CD4-positive, alpha-beta T cell treated with Interleukin-4 for 4 hours (primary cell): ENCODE measurements at places on chromosomes 4 and X.

GRCh38 chrX:125710403-125711062, 390.9 kb downstream of the TEX13C start:
- no peak for DNase-seq

DNA sequence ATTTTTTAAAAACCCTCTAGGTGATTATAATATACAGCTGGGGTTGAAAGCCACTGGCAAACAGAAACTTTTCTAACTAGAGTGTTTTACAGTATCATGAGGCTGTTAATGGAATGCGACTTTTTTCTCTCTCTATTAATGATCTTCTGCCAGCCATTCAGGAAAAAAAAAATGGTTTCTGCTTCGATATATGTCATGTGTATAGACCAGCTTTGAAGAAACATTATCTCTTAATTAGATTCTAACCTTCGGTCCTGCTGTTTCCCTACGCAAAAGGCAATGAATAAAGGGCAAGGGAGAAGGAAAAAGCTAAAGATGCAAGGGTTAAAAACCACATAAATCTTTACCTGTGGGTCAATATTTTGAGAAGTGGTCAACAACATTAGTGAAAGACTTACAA, 1662.1 kb upstream of the TENM3 start:
- no peak for DNase-seq

DNA sequence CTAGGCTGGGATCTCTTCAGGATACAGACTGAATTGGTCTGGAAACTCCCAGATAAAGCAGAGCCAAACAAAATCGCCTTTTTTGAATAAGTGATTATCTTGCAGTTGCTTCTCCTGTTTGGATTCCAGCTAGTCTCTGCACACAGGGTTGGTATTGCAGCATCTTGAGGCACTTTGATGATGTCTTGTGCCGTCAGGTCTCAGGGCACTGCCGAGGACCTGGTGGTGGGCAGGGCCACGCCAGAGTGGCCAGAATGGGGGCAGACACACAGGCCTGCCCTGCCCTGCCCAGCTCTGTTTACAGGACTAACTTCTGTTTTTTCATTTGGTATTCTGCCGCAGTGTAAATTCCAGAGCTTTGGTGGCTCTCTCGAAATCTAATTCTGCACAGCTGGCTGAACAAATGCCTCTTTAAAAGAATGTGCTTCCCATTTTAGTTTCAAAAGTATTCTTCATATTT, 276.1 kb downstream of the NR3C2 start:
- DNase-seq = no peak

DNA sequence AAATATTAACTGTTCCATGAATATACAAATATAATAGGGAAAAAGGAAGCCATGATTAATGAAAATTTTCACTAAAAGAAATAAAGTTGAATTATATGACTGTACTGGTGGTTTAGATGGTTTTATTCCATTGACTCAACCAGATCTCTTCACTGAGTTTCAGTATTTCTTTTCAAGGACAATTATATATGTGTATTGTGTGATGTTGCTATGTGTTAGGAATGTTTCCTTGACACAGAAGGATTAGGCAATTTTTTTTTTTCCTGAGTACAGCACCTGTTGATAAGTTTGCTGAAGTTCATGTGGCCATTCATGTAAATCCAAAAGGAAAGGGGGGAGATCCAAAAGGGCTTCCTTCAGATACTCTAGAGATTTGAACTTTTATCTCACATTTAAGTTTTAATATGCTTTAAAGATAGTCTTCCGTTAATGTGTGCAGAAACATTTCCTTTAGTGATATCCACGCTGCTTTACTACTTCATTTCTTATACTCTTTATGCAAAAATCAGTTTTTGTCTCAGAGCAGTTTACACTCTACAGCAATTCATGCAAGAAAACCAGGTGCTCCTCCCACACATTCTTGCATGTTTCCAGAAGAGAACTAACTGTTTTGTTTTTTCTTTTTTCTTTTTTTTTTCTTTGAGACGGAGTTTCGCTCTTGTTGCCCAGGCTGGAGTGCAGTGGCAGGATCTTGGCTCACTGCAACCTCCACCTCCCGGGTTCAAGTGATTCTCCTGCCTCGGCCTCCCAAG, 249.1 kb downstream of the RPA4 start:
- no peak for DNase-seq

GRCh38 chrX:39759526-39760224, 338.1 kb downstream of the BCOR start:
- no peak for DNase-seq

DNA sequence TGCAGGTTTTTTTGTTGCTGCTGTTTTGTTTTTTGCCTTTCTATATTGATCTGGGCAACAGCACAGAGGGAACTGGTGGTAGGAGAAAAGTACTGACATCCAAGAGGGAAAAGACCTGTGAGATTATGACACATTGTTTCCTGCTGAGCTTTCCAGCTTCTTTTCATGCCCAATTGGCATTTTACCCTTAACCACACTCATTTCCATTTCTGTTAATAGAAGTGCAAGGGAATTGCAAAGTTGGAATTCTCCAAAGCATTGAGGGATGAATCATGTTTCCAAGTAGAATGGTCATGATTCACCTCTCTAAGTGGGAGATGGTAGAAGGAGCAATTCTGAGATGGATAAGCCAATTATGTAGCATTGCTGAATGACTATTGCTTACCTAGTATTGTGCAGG, 161.5 kb downstream of the PPARGC1A start:
- DNase-seq = no peak

DNA sequence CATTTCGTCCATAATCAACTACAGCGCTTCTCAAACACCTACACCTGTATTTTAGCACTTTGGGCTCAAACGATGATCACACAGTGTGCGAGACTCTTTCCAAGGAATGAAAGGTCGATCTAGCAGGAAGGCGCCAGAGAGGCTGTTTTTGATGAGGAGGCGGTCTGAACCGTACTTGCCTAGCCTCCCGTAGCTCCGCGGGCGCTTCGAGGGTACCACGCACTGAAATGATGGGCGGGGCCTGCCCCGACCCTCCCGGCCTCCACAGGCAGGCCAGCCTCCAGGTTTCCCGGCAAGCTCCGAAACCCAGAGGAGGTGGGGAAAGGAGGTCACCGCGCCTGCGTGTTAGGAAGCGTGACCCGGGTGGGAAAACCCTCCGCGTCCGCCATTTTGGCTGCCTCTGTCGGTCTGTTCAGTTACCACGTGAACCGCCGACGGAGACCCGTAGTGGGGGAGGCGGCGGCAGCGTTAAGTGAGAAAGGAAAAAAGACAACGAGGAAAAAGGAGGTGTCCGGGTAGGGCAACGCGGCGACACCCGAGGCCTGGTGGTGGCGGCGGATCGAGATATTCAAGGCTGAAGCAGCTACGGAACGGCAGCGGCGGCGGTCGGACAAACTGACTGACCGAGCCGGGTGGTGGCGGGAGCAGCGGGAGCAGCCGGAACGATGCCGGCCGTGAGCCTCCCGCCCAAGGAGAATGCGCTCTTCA, at the start of gene NAA15:
Gene NAA15 (plus strand): TSS at position 393 of the 708 bp plus-strand sequence. CDS start 273 bp downstream, at position 666.
- peak; percentile 97 for DNase-seq

- no peak for DNase-seq
Observed at GRCh38 chr4:86452422-86452891, 92.6 kb upstream of the MAPK10 start.

- no peak for DNase-seq
Observed at GRCh38 chr4:13891544-13891939, 264.0 kb upstream of the BOD1L1 start.

DNA sequence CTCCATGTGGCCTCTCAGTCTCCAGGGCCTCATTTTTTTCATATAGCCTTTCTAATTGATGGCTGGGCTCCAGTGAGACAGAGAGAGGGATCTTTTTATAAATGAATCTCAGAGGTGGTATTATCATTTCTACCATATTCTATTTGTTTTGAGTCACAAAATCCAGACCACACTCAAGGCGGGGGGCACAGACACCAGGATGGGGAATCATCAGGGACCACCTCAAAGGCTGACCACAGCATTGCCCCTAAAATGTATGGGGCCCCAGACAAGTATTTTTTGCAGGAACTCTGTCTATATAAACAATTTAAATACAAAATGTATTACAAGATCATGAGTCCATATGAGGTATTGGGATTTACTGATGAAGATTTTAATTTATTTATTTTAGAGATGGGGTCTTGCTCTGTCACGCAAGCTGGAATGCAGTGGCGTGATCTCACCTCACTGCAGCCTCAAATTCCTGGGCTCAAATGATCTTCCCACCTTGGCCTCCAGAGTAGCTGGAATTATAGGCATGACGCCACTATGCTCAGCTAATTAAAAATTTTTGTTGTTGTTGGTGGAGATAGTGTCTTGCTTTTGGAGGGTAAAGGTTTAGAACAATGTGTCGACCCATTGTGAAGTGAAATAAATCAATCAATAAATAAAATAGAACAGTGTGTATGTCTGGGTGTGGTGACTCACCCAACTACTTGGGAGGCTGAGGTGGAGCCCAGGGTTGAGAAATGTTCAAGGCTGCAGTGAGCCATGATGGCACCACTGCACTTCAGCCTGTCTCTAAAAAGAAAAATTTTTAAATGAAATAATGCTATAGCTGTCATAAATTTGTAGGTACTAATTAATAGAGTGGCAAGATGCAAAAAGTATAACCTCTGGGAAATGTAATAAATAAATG, 29.4 kb downstream of the WDR13 start:
- no peak for DNase-seq

DNA sequence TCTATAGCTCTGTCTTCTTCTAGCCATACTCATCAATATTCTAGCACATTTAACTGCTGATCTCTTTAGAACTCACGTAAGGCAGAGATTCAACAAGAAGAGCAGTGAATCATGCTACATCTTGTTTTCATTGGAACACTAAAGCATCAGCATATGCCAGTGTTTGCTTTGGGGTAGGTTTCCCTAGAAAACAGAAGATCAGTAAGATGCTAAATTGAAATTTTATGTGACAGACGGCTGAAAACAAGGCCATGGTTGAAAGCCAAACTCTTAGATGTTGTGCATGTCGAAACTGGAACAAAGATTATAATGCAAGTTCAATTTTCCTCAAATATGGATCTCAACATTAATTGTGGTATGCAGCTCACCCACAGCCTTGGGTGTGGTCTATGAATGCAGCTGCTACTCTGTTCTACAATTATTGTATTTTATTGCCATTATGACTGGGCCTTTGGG, 107.6 kb downstream of the PDLIM5 start:
- no peak for DNase-seq

GRCh38 chr4:81366779-81367178, 104.9 kb downstream of the RASGEF1B start:
- no peak for DNase-seq

DNA sequence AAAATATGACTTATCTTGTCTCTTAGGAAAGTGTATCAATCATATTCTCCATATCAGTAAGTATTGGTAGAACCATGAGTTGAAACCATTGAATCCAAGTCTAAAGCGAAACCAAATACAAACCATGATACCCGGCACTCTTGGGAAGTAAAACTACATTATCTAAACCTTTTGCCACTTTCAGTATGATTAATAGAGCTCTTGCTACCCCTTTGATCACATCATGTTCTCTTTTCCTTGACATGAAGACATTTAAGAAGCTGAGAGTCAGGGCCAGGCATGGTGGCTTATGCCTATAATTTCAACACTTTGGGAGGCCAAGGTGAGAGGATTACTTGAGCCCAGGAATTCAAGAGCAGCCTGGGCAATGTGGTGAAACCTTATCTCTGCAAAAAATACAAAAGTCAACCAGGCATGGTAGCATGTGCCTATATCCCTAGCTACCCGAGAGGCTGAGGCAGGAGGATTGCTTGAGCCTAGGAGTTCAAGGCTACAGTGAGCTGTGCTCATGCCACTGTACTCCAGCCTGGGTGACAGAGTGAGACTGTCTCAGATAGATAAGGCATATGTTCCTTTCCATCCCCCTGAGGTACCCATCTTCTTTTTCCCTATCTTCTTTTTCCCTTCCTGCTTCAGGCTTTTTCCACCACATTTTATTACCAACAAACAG, 45.4 kb downstream of the CEP135 start:
- DNase-seq = no peak

DNA sequence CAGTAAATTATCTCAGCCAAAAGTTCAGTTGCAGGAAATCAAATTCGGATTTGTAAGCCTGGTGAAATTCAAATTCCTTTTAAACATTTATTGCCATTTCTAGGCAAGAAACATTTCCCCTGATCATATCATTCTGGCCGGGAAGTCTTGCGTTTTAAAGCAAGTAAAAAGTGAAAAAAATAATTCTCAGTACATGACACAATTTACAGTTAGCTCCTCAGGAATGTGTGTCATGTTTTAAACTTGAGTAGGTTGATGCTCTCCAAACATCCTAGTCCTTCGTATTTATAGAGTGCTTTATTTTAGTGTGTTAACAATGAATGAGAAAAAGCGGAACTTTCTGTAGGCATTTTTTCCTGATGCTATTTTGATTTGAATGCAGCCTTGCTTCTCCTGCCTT, 158.3 kb upstream of the SCML1 start:
- no peak for DNase-seq
